ENCODE measurements at places on chromosomes 13 and 19. TPM values are rescaled to one million over a fixed set of nuclear protein-coding genes. Genes with fewer than 3 reads are reported as not detected.
A peak's percentile ranks its signal among the peaks of the same experiment; 100 is the strongest.

GRCh38 chr19:19134687-19135158 is 3.6 kb downstream of the TMEM161A start:
- DNase-seq: no peak

- DNase-seq: no peak
Measured at GRCh38 chr13:31963631-31964030, 67.9 kb upstream of the FRY start.

- DNase-seq: no peak
Measured at GRCh38 chr13:109707742-109708617, 78.4 kb downstream of the IRS2 start.

DNA sequence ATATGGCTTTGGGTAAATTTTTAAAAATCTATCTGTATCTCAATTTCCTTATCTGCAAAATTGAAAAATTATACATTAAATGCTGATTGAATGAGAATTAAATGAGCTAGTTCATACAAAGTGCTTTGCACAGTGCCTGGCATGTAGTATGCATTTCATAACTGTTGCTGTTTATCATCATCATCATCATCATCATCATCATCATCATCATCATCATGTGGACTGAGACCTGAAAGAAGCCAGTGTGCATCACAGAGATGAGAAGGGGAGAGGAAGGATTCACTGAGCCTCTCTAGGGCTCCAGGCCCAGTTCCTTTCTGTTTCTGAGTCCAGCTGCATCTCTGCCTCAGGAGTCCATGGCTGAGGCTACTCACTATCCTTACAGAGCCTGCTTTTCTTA is 6.9 kb upstream of the ZC3H13 start:
- DNase-seq: no peak

DNA sequence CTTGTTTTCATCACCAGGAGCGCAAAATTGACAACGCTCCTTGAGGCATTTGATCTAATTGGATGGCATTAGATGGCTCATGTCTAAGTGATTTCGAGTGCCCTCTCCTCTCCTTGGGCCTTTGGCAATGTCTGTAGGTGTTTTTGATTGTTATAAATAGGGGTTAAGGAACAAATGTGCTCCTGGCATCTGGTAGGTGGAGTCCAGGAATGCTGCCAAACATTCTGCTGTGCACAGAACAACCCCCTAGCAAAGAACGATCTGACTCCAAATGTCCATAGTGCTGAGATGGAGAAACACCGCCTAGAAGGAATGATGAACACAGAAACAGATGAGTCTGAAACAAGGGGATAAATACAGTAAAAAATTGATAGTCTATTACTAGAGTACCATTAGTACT is 68.0 kb upstream of the C1QTNF9B start:
- DNase-seq: no peak

Gene C1QTNF9B
- total RNA-seq: not detected

GRCh38 chr19:16330368-16330801 is 5.8 kb downstream of the KLF2 start:
- peak; percentile 84 for DNase-seq

- peak; percentile 36 for DNase-seq
Measured at GRCh38 chr13:66585669-66586203, 644.4 kb downstream of the PCDH9 start.

Gene ZNF439
- total RNA-seq: not detected

DNA sequence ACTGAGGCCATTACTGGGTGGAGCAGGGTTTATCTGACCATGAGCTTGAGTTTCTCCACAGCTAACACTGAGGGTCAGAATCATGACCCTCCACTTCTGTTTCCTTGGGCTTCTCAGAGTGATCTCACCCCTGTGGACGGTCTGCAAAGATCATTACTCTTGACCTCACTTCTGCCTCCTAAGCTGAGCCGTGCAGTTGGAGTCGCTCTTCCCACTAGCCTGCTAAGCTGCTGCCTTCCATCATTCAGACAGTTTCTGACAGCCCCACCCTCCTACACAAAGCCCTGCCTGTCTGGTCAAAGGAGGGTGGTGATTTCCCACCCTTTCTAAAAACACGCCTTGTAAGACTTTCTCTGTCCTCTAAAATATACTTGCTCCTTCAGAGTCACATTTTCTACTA is 9.3 kb upstream of the FRY start:
- no peak for DNase-seq

GRCh38 chr13:29905845-29906244 is 55.4 kb upstream of the UBL3 start:
- peak; percentile 66 for DNase-seq

Gene PPM1N
- total RNA-seq: 0.67 TPM

- no peak for DNase-seq
Measured at GRCh38 chr13:66503890-66504289, 726.2 kb downstream of the PCDH9 start.

Gene TTC9B
- total RNA-seq: not detected

Gene TMEM255B
- 8.4 TPM for total RNA-seq

Gene CERS1
- 6.8 TPM for total RNA-seq

DNA sequence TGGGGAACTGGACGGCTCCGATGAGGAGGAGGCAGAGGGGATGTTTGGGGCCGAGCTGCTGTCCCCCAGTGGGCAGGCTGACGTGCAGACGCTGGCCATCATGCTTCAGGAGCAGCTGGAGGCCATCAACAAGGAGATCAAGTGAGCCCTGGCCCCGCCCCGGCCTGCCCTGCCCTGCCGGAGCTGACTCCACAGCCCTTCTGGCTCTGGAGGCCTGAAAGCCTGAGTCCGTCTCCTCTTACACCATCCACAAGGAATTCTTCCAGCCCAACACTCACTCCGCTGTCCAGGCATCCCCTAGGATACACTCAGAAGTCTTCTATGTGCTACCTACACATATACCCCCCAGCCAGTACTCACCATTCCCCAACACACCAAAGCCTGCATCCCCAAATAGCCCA is 17.4 kb downstream of the PPFIA3 start:
- DNase-seq: no peak

DNA sequence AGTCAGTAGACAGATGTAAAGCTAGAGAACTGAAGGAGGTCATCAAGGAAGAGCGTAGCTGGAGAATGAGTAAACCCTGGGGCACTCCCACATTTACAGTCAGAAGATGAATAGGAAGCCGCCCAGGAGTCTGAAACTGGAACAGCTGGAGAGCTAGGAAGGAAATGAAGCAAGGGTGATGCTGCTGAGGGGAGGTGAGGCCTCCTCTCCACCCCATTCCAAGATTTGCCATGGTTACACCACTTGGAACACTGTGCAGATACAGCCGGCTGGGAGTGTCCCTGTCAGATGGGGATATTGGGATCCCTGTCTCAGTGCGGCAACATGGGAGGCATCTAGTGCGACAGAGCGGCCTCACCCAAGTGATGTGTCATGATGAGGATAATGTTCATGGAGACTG is 51.8 kb upstream of the GPI start:
- DNase-seq: peak; percentile 80

DNA sequence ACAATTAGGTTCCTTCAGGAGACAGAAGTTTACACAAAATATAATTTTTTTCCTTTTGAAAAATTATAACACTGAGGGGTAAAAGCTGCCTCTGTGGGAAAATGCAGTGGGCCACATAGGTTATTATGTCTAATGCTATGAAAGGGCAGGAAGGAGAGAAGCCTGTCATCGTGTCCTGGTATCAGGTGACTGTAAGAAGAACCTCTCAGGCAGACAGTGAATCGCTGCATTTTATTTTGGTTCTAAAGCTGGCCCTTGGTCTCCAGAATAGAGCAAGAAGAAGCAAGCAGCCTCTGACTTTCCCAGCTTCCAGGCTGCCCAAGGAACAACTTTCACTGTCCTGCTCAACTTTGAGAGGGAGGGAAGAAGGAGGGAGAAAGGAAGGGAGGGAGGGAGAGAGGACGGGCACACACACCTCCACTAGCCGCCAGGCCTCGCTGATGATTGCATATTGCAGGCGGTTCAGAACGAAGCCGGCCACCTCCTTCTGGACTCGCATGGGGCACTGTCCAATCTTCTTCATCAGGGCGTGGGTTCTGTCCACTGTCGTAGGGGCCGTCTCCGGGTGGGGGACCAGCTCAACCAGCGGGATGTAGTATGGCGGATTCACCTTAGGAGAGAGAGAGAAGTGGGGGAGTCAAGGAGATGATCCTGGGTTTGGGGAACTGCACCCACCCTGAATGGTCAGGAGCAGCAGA is 93.8 kb downstream of the CRYL1 start:
- DNase-seq: no peak

- DNase-seq: no peak
Measured at GRCh38 chr13:76703216-76703615, 183.0 kb downstream of the KCTD12 start.

Gene LRG1
- 0.14 TPM for total RNA-seq

DNA sequence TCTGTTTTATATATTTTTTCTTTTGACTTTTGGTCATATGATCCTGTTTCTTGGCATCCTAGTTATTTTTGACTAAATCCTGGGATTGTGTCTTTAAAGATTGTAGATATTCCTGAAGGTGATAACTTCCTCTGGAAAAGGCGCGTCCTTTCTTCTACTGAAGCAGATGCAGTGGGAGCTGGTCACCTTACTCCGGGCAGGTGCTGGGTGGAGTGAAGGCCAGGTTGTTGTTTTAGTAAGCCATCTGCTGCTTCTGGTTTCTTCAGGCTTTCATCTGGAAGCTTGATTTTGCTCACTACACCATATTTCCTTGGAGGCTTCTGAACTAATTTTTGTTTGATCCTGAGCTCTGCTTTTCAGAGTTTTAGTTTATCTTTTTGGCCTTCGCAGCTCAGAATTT is 21.5 kb downstream of the URI1 start:
- no peak for DNase-seq

GRCh38 chr19:11345122-11345803 is 805 bp downstream of the TMEM205 start:
- DNase-seq: no peak

- DNase-seq: peak; percentile 96
Measured at GRCh38 chr13:104571161-104571892, 1505.1 kb upstream of the SLC10A2 start.

GRCh38 chr19:4700693-4700970 is 23.0 kb downstream of the DPP9 start:
- DNase-seq: no peak

Gene SRRM5
- total RNA-seq: 0.23 TPM

GRCh38 chr13:63024458-63024857 is 1608.8 kb upstream of the PCDH20 start:
- DNase-seq: no peak

Gene ZNF471
- 0.26 TPM for total RNA-seq

All from astrocyte (in vitro differentiated cells and primary cell).